Stimulated activated CD4-positive, alpha-beta T cell treated with anti-CD3 and anti-CD28 coated beads, TNF-alpha, amount 100 ng/mL, for 24 hours (primary cell): ENCODE measurements at places on chromosomes 6 and 20.
A peak's percentile ranks its signal among the peaks of the same experiment; 100 is the strongest.

DNA sequence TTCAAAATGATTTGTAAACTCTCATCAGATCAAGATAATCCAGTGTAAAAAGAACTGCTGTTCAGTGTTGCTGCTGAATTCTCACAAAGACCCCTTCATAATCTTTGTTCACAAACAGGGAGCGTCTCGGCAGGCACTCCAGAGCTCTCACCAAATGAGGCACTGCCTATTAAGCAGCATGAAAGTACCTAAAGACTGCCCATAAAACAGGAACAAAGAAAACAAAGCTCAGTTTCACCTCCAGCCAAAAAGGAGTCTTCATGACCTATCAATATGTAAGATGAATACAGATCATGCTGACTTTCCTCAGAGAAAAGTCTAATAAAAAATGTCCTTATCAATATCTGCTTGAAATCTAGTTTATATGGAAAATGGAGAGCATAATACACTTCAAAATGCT is 41.8 kb downstream of the GPR63 start:
- no peak for DNase-seq

DNA sequence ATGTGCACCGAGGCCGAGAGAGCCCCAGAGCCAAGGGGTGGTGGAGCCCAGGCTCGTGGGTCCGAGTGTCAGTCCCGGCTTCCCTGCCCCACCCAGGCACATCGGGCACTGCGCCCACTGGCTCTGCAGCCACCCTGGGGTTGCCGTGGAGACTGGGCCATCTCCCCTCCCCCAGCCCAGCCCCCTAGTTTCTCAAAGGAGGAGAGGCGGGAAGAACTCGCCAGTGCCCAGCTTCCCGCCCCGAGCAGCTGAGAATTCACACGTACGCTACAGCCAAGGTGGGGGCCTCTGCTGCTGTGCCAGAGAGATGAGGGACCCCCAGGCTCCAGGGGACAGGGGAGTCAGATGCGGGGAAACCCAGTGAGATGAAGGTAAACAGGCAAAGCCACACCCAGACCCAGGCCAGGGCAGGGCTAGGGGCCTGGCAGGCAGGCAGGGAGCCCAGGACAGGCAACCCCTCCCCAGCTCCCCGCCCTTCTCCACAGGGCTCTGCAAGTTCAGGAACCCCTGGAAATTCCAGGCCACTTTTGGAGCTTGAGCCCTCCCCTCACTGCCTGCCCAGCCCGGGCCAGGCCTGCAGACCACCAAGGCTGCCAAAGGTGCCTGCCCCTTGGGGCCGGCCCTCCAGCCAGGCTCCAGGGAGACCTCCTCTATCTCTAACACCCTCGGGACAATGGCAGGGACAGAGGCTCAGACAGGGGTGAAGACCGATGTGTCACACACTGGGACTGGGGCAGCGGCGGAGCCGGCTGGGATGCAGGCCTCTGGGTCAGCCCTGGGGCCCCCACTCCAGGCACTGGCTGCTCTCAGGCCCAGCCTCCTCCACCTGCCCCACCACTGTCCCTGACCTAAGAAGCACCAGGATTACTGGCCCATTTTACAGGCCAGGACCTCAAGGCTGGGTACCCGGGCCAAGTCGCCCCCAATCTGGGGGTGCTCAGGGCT is 6.0 kb downstream of the LAMA5 start:
- no peak for DNase-seq

DNA sequence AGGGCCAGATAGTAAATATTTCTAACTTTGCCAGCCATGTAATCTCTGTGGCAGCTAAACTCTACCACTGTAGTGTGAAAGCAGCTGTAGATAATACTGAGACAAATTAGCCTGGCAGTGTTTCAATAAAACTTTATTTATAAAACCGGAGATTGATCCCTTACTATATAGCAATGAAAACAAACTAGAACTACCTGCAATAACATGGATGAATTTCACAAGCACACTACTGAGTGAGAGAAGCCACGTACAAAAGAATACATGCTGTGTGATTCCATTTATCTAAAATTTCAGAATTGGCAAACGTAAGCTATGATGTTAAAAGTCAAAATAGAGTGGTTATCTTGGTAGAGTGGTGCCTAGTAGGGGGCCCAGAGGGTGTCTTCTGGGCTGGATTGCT is 198.7 kb upstream of the SGK1 start:
- DNase-seq: no peak

GRCh38 chr20:36871640-36872570 is 4.0 kb upstream of the TLDC2 start:
- DNase-seq: no peak

- DNase-seq: peak; percentile 89
These were observed at the start of gene RNF114 for GRCh38 chr20:49936153-49937026. TSS of gene RNF114 (plus strand) at chr20:49936397. CDS start at chr20:49936413, 16 bp downstream.

- no peak for DNase-seq
These were observed 30.0 kb upstream of the FABP7 start for GRCh38 chr6:122749451-122750050.

GRCh38 chr6:141267420-141267819 is 865.3 kb upstream of the GJE1 start:
- DNase-seq: no peak

DNA sequence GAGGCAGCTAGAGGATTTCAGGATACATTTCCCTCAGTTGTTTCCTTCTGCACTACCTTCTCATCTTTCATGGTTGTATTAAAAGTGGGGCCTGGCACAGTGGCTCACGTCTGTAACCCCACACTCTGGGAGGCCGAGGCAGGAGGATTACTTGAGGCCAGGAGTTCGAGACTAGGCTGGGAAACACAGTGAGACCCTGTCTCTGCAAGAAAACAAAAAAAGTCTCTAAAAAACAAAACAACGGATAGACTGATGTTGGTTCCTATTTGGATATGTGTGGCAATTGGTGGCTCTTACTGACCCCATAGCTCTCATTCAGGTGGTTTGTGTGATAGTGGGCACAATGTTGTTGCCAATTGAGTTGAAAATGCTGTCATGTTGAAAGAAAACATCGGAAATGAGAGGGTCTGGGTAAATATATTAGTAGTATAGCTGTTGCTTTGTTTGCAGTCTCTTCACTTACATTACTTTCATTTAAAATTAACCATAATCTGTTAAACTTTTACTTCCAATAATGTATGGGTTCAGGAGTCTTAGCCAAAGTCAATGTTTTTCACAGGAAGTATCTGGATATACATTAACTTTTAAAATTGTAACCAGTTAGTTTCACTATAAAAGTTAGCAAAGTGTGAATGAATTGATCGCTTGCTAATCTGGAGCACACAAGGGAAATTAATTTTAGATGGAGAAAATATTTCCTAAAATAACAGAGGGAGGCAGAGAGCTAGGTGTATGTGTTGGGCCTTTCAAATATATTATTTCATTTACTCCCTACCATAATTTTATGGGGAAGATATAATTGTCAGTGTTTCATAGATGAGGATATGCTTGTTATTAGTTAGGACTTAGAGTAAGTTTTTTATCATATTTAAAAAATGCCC is 31.1 kb downstream of the UTRN start:
- DNase-seq: no peak

GRCh38 chr6:142827369-142827768 is 117.6 kb downstream of the HIVEP2 start:
- no peak for DNase-seq

- no peak for DNase-seq
These were observed 692.8 kb downstream of the EPM2A start for GRCh38 chr6:145042559-145042958.

GRCh38 chr6:56525974-56526789 is 116.5 kb downstream of the DST start:
- DNase-seq: no peak

- no peak for DNase-seq
These were observed 11.9 kb downstream of the VSTM2L start for GRCh38 chr20:37914672-37915433.

- no peak for DNase-seq
These were observed 209.4 kb upstream of the MCHR2 start for GRCh38 chr6:100203400-100203799.

- no peak for DNase-seq
These were observed 6.8 kb downstream of the PMEPA1 start for GRCh38 chr20:57703013-57703412.

- no peak for DNase-seq
These were observed 87.8 kb downstream of the L3MBTL3 start for GRCh38 chr6:130105996-130106704.

- no peak for DNase-seq
These were observed 20.9 kb upstream of the SMOC2 start for GRCh38 chr6:168420084-168420483.

- no peak for DNase-seq
These were observed 125.9 kb upstream of the LOC128125822 start for GRCh38 chr6:63446405-63446804.

- no peak for DNase-seq
These were observed 136.8 kb downstream of the FNDC1 start for GRCh38 chr6:159305804-159306537.

- no peak for DNase-seq
These were observed 38.2 kb downstream of the PYGB start for GRCh38 chr20:25285856-25286798.

DNA sequence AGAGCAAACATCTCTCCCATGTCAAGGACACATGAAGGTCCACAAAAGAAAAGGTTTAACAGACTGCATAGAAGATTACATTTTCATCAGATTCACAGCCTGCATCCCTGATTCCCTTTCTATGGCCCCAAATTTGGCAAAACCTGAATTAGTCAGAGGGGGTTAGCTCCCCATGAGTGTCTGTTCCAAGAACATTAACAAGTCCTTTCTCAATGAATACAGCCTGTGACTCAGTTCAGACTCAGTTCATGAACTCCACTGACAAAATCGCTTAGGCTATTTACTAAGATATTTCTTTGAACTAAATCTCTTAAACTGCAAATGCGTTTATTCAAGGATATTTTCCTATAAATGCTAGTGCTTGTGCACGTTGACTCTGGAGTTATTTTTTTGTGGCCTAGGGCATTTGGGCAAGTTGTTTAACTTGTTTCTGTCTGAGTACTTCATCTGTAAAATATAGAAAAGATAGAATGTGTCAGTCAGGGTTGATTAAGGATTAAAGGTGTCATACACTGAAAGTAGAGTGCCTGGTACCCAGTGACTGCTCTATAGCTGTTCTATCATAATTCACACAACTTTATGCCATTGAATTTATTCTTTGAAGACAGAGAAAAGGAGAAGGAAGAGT is 422.6 kb downstream of the HTR1B start:
- no peak for DNase-seq

- no peak for DNase-seq
These were observed 7.1 kb upstream of the SPO11 start for GRCh38 chr20:57322476-57322875.

DNA sequence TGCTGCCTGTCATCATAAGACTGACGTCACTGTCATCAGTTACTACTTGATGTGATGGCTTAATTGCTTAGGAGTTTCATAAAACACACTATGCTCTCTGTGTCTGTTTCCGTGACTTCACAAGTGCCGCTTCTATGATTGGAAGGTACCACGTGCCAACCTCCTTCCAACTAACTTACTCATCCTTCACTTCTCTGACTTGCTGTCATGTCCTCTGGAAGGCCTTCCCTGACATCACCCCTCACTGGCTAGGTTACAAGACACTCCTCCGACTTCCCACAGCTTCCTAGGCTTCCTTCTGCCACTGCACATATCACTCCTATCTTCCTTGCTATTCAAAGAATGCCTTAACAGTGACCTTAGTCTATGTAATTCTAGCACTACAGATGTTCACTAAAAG is 20.4 kb downstream of the SERINC3 start:
- no peak for DNase-seq

DNA sequence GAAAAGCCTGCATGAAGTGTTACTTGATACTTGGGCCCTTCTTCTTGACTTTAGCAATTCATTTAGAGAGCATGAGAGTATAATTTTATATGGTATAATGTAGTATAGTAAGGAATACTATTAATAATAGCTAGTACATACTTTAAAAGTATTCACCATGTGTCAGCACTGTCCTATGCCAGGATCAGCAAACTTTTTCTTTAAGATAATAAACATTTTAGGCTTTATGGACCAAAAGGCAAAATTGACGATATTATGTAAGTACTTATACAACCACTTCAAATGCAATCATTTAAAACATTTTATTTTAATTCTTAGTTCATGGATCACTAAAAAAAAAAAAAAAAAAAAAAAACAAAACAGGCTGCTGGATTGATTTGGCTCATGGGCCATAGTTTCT is 163.9 kb downstream of the IBTK start:
- no peak for DNase-seq

- no peak for DNase-seq
These were observed 17.8 kb upstream of the HLA-DRB1 start for GRCh38 chr6:32607263-32607987.

DNA sequence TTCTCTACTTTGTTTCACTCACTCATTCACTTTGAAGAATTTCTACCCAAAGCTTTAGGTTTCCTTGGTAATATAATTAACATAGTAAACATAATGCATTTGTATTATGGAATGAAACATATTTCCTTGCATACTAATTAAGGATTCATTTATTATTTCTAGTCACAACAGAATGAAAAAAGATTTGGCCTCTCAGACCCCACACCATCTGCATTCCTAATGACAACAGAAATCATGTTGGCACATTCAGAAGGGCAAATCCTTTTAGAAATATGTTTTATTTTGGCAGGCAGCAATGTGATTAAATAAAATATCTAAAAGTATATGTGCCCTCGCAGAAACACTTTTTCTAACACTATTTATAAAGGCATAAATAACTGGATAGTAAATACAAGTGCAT is 163.4 kb downstream of the HTR1B start:
- no peak for DNase-seq

- no peak for DNase-seq
These were observed 18.3 kb downstream of the HIVEP2 start for GRCh38 chr6:142926494-142927270.

DNA sequence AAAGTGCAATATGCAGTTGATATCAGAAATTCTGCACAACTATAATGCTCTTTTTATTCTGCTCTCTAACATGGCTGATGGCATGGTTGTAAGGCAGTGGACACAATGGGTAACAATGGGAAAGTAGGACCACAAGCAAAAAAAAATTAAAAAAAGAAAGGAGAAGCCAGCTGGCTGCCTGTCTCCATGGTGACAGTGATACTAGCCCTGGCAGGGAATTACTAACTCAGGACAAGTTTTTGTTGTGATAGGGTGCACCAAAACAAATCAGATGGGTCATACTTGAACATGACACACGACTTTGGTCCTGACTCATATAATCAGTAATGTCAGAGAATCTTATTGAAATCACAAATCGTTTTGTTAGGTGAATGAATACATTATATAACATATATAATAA is 169.4 kb downstream of the TRDN start:
- no peak for DNase-seq

GRCh38 chr20:6994452-6994851 is 227.0 kb downstream of the BMP2 start:
- no peak for DNase-seq
